ENCODE measurements at places on chromosomes 13 and 19.

DNA sequence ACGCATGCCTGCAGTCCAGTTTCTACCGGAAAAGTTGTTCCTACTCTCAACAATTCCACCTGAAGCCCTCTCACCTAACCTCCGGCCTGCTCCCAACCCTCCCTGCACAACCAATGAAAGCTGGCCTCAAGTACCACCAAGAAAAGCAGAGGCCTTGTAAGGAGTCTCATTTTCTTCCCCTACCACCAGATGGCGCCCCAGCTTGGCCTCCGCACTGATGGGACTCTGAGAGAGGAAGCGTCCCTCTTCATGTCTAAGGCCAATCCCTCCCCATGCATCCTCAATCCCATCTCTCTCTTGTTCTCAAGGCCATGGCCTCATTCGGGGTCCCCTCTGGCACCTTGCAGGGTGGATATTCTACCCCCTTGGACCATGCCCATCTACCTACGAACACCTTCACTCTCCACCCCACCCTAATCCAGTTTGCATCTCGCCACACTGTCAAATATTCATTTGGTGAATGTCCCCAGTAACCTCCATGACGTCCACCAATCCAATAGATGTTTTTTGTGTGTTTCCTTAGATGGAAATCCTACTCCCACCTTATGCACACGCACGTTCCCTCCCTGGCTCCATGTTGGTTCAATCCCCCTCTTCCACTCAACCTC, 412.8 kb downstream of the ZNF536 start:
- peak; percentile 51 for DNase-seq

- DNase-seq = no peak
Observed at GRCh38 chr19:33260628-33261418, 35.2 kb upstream of the SLC7A10 start.

GRCh38 chr19:55490478-55491432, 2.5 kb downstream of the SSC5D start:
- no peak for DNase-seq

- DNase-seq = no peak
Observed at GRCh38 chr13:47930649-47931165, 70.4 kb downstream of the SUCLA2 start.

GRCh38 chr13:109697936-109698335, 88.4 kb downstream of the IRS2 start:
- no peak for DNase-seq

- DNase-seq = no peak
Observed at GRCh38 chr19:10830931-10831779, 4.9 kb downstream of the TMED1 start.

- DNase-seq = no peak
Observed at GRCh38 chr13:75724752-75725517, 88.8 kb downstream of the LMO7 start.

GRCh38 chr13:110271313-110271712, 35.6 kb downstream of the COL4A1 start:
- DNase-seq = no peak

DNA sequence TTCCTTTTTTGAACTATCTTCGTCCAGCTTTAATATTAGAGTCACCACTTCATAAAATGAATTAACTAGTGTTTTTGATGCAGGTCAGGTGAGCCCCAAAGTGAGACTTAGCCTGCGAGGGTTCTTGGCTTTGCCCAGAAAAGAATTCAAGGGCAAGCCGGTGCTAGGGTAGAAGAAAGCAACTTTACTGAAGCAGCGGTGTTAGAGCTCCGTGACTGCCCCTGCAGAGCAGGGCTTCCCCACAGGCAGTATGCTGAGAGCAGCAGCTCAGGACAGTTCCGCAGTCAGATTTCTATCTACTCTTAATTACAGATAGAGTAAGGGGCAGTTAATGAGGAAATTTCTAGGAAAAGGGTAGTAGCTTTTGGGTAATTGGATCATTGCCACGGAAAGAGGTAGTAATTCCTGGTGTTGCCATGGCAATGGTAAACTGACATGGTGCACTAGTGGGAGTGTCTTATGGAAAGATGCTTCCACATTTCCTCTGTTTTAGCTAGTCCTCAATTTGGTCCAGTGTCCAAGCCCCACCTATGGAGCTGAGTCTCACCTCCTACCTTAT, 432.2 kb upstream of the ZNF507 start:
- DNase-seq = no peak

GRCh38 chr13:76383676-76384461, 502.3 kb downstream of the KCTD12 start:
- DNase-seq = no peak

GRCh38 chr13:81551036-81551435, 1210.1 kb upstream of the SPRY2 start:
- DNase-seq = no peak

DNA sequence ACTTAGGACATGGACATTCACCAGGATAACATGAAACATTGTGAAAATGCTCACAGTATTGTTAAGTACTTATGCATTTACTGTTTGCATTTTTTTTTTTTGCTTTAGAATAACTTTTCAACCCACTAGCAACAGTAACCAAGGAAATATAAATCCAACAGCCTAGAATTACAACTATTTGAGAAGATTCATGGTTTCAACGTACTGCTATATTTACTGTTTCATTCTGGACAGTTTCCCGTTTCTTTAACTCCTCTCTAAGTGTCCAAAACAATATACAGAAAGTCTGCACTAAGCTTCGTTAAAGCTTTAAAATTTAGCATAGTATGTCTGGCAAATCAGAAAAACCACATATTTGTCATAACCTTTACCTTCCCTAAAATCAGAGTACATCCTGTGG, 2.7 kb downstream of the SMAD9 start:
- no peak for DNase-seq

- DNase-seq = no peak
Observed at GRCh38 chr19:15354566-15355296, 22.4 kb upstream of the BRD4 start.

DNA sequence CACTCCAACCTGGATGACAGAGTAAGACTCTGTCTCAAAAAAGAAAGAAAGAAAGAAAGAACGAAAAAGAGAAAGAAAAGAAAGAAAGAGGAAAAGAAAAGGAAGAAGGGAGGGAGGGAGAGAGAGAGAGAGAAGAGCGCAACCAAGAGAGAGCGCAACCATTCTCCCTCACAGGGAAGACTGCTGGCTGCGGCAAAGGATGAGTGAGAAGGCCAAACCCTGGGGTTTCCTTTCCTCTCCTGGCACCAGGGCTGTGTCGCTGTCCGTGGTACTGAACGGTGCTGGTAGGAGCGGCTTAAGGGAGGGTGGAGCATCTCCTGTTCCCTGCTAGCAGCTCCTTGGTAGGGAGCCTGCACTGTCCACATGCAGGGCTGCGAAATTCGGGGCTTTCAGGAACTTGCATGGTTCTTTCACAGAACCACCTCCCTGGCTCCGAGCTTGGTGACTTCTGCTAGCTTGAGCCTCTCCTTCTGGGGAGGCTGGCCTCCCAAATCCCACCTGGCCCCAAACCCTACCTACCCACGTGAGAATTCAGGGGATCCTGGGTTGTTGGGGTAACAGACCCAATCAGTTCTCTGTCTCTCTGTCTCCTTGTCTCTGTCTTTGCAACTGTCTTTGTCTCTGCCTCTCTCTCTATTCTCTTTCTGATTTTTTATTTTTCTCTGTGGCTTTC, 51.1 kb upstream of the ZNRF4 start:
- peak; percentile 49 for DNase-seq

- no peak for DNase-seq
Observed at GRCh38 chr19:41413947-41414346, 13.2 kb downstream of the B3GNT8 start.

DNA sequence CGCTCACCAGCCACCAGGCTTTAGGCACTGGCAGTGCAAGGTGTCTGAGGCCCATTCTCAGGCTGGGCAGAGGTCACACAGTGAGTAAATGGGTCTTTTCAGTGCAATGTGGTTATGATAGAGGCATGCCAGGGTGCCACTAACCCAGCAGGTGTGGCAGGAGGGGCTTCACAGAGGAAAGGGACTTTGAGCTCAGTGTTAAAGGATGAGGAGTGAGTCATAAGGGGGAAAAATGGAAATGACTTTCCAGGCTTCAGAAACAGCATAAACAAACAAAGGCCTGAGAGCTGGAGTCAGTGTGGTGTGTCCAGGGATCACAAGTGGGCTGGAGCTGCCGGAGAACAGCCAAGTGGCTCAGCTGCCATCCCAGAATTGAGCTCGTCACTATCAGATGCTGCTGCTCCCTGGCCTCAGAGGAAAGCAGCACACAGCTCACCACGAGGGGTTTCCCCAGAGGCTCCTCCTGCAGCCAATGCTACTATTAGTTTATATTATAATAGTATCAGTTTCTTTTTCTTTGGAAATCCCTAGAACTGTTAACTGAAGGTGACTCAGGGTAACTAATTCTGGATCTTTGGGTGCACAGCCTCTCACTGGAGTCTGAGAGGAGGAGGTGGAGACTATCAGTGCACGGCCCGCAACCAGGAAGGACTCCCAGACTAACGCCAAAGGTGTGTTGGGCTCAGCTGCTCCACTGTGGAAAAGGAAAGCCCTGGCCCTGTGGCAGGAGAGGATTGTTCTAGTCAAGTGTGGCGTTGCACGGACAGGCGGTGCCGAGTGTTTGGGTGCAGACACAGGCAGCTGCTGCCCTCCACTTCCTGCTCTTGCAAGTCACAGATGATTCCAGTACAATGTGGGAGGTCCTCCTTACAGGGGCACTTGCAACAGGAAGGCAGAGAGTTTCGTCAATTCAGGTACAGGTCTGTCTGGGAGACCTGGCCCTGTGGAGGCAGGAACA, 39.5 kb downstream of the DHRS12 start:
- peak; percentile 53 for DNase-seq

DNA sequence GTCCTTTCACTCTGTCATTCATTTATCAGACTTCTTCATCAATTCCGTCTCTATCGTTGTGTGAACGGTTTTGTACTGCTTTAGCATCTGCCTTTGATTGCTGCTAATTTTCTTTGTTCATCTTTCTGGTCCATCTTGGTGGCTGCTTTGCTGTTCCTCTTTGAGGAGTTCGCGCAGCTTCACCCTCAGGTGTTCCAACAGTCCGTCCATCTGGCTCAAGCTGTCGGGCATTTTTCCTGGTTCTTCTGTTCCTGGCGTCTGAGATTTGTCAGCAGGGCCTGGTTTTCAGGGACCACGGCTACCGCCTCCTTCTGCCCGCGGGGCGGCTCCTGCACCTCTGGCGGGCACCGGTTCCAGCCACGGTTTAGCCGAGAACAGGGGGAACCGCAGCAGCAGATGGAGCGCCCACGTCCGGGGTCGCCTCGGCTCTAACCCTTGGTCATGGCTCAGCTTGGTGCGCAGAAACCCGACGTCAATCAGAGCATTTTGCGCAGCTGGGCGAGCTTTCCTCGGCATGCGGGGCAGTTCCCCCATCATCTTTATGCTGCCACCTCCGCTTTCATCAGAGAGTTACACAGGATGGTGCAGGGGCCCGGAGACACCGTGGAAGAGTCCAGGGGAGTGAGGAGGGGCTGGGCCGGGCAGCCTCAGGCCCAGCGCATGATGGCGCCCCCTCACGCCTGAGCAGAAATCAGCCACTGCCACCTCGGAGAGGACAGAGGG, 89.5 kb downstream of the ZNF100 start:
- DNase-seq = no peak

DNA sequence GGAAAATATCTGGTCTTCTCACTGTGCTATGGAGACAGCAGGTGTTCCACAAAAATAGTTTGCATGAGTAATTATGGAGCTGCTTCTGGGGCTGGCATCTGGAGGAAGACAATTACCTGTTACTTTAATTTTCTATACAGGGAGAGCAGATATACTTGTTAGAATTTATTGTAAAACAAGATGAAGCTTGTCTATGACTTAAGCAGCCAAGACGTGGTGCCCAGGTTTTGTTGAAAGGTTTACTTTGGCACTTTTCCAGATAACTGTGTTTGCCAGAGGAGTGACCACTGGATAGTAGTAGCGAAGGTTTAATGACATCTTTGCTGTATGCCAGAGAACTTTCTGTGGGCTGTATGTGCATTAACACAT, 134.5 kb upstream of the KL start:
- DNase-seq = no peak

DNA sequence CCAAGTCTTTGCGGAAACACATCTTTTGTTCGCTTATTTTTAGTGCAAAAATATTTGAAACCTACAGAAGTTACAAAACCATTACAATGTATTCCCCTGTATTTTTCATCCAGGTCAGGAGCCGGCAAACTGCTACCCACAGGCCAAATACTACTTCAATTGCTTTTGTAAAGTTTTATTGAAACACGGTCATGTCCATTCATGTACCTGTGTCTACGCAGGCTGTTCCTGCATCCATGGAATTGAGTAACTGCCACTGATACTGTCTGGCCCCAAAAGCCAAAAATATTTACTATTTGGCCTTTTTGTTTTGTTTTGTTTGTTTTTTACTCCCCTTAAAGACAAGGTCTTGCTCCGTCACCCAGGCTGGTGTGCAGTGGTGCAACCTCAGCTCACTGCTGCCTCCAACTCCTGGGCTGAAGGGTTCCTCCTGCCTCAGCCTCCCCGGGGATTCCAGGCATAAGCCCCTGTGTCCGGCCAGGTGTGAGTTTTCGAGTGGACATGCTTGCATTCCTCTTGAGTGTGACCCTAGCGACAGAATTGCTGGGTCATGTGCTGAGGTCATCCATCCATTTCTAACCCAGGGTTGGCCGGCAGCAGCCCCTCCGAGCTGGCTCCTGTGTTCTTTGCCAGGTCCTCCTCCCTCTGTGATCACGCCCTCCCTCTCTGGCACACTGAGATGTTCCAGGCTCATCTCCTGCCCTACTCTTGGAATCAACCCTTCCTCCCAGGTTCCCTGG, 10.9 kb upstream of the S1PR4 start:
- no peak for DNase-seq

Measured in activated CD8-positive, alpha-beta memory T cell treated with anti-CD3 and anti-CD28 coated beads, Interleukin-2, amount 50 U/mL, for 4 hours (primary cell).